ENCODE measurements at places on chromosomes 2 and 18.

DNA sequence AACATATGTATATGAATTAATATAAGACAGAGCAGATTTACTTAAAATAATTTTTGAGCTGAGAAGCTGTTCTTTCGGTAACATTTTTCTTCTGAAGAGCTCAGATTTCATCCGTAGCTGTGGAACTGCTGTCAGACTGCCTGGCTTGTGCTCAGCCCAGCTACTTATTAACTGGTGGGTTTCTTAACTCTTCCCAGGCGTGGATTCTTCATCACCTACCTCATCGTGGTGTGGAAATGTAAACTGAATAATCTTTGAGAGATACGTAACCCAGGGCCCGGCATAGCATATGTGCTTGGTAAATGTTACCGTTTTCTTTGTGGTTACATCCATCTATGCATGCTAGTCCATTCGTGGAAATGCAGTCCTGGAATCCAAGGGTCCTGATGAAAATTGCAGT lies 145.0 kb downstream of the MCFD2 start:
- no peak for DNase-seq

GRCh38 chr2:68710336-68710735 lies 24.3 kb upstream of the ARHGAP25 start:
- DNase-seq: no peak

DNA sequence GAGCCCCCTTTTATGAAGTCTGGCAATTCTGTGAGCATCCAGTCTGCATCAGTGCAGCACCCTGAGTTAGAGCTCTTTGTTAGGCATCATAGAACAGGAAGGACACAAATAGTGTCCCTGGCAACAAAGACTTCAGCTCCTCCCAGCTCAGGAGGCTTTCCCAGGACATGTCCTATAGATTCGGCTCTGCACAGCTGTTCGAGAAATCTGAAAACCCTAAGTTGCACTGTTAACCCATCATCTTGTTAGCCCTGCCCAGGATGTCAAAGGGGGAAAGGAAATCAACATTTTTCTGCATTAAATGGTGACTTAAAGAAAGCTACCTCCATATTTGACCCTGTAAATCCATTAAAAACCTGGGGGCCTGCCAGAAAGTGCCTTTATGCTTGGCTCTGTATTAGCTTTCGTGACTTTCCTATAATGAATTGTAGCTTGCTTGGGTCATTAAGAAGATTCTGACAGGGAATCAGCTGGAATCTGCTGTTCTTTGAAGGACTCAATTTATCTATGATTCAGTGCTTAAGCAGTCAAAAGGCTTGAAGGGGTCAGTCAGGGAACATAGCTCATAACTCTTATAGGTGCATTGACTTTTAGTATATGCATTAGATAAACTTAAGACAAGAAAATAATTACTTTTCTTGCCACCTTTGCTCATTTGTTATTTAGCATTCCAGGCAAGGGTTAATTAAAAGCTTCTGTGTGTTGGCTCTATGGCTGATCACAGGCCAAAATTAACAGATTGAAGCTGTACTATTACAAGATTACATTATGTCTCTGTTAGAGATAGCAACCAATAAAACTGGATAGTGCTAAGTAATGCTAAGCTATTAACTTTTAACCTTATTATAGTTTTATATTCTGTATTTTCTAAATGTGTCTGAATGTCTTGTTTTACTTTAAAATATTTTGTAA lies 20.6 kb downstream of the ERMN start:
- DNase-seq: no peak

- no peak for DNase-seq
Observed at GRCh38 chr2:239559417-239560261, 158.8 kb upstream of the HDAC4 start.

DNA sequence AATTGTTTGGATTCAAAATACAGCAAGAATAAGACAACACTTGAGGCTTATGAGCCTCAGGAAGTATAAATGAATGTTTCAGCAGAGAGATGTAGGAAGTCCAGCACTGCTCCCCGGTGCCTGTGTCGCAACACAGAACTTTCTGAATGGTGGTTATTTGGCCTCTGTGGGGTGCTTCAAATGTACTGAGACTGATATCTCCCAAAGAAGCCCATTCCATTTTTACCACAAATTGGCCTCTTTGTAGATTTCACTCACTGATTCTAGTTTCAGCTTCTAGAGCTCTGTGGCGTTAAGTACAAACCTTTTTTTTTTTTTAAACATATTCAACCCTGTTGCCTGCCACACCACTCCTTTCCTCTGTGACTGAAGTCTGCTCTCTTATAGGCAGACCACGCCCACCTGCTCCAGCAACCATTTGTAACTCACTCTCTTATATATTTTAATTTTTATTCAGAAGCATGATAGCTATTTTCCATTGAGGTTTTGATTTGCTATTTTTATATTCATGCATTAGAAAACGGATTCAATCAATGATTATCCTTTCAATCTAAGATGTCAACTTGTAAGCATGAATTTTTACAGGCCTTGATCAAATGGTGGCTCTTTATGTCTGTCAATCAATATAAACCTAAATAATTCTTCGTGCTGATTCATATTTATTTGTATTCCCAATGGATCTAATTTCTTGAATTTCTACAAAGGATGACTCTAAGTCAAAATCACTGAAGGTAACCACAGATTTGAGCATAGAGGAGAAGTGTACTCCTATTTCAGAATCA lies 277.1 kb upstream of the CCDC68 start:
- no peak for DNase-seq

GRCh38 chr2:97868986-97869721 lies 126.6 kb downstream of the TMEM131 start:
- no peak for DNase-seq

DNA sequence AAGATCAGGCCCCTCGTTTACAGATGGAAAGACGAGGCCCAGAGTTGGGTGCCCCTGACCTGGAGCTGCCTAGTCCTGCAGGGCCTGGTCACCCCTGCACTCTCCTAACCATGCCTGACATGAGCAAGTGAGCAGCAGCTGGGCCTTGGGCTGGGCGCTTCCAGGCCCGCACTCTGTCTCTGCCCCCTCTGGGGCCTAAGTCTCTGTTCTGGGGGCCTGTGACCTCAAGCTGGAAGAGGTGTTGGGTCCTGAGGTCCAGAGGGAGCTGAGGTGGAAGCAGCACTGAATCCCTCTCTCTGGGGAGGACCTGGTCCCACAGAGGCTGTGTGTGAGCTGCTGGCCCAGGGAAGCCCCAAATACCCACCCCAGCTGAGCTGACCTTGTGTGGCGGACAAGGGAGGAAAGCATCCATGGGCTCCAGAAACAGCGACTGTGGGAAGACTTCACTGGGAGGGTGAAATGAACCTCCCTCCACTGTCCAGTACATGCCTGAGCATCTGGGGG lies 46.1 kb upstream of the GPC1 start:
- DNase-seq: no peak
